MM.1S (cell line): ENCODE measurements at places on chromosomes 13 and 19.

GRCh38 chr13:48853728-48854102, 122.0 kb upstream of the FNDC3A start:
- H3K4me1 ChIP-seq: no peaks in the 10 kb centered on the region
- H3K36me3 ChIP-seq: no peaks in the 10 kb centered on the region
- no peaks in the 10 kb centered on the region for H3K27me3 ChIP-seq
- H3K27ac ChIP-seq: no peak overlapping the region
- H3K4me3 ChIP-seq: no peak overlapping the region

GRCh38 chr19:35216833-35217648, 11.5 kb downstream of the FAM187B start:
- H3K27ac ChIP-seq: peak overlapping the region; percentile 46; the same call in 1 of the 2 replicates
- peak; percentile 84 for DNase-seq
- H3K27me3 ChIP-seq: no peaks in the 10 kb centered on the region
- H3K4me1 ChIP-seq: peaks cover 37% of the 10 kb centered on the region
- H3K36me3 ChIP-seq: no peaks in the 10 kb centered on the region

- H3K4me3 ChIP-seq: no peak overlapping the region
- no peaks in the 10 kb centered on the region for H3K36me3 ChIP-seq
- no peaks in the 10 kb centered on the region for H3K27me3 ChIP-seq
- peak; percentile 45 for DNase-seq
- peaks cover 14% of the 10 kb centered on the region for H3K4me1 ChIP-seq
- no peak overlapping the region for H3K27ac ChIP-seq
Measured at GRCh38 chr19:55305491-55305890, 19.6 kb downstream of the TMEM150B start.

- no peaks in the 10 kb centered on the region for H3K27me3 ChIP-seq
- DNase-seq: no peak
- no peaks in the 10 kb centered on the region for H3K36me3 ChIP-seq
- no peak overlapping the region for H3K27ac ChIP-seq
- H3K4me3 ChIP-seq: no peak overlapping the region
Measured at GRCh38 chr13:59303433-59303832, 860.3 kb downstream of the DIAPH3 start.

DNA sequence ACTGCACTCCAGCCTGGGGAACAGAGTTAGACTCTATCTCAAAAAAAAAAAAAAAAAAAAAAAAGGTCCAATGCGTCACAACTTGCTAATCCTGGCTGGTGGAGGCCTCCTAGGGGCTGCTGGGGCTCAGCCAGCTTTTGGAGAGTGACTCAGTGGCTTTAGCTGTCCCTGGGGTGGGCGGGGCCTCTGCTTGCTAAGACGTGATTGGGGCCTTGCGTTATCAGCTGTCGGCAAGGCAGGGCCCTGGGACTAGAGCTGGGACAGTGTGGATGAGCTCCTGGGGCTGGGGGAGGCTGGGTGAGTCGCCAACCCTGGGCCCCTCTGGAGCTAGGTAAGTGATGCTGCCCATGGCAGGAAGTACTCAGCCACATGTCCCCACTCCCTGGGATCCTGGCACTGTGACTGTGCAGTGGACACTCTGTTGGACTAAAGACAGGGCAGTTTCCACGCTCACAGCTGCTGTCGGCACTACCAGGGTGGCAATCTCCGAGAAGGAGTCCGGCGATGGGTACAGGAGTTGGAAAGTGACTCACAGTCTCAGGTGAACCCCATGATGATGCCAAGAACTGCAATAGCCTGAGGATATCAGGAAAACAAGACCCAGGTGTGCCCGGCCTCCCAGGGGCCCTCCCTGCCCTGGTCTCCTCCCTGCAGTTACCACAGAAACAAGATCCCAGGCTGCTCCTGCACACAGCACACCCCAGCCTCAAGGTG, 32.2 kb downstream of the F2RL3 start:
- no peaks in the 10 kb centered on the region for H3K36me3 ChIP-seq
- H3K27me3 ChIP-seq: peaks cover 84% of the 10 kb centered on the region
- no peaks in the 10 kb centered on the region for H3K4me1 ChIP-seq
- no peak overlapping the region for H3K4me3 ChIP-seq
- no peak for DNase-seq

- H3K27me3 ChIP-seq: peaks cover 5% of the 10 kb centered on the region
Measured at GRCh38 chr19:7869453-7869909, 4.7 kb downstream of the PRR36 start.

- no peak for DNase-seq
- no peak overlapping the region for H3K27ac ChIP-seq
- no peaks in the 10 kb centered on the region for H3K27me3 ChIP-seq
- H3K36me3 ChIP-seq: 0 out of 2 replicates have a peak, but pooled peaks cover 4% of the 10 kb centered on the region
Measured at GRCh38 chr19:58473775-58474174, 2.4 kb upstream of the ZNF446 start.

GRCh38 chr13:44117351-44117750, 237.6 kb downstream of the LACC1 start:
- no peaks in the 10 kb centered on the region for H3K27me3 ChIP-seq
- DNase-seq: peak; percentile 36
- no peaks in the 10 kb centered on the region for H3K36me3 ChIP-seq
- peaks cover 13% of the 10 kb centered on the region; the same call in 1 of the 2 replicates for H3K4me1 ChIP-seq

DNA sequence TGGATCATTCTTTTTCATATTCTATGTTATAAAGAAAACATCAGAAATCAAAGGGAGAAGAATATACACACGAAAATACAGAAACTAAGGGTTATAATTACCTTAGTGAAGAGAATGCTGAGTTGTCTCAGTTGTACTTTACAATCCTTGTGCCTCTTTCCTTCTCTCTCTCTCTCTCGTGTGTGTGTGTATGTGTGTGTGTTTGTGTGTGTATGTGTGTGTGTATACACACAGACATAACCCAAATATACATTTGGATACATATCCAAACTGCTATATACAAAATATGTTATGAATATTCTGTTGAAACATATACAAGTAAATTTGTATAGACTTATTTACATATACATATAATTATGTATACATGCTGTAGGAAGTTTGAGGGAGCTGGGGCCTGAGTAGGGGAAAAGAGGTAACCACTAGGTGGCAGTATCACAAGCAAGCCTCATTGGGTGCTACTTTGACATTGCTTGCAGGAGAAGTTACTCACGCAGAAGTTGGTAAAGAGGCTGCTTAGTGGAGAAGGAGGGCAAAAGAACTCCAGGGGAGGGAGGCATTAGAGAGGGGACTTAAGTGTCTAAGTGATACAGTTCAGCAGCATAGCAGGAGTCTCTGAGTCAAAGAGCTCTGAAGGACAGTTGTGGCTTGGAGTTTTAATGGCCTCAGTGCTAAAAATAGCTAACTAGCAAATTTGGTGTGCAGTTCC, 465.1 kb upstream of the PCDH20 start:
- no peaks in the 10 kb centered on the region for H3K36me3 ChIP-seq
- no peak overlapping the region for H3K27ac ChIP-seq
- peak; percentile 35 for DNase-seq
- no peaks in the 10 kb centered on the region for H3K27me3 ChIP-seq
- H3K4me1 ChIP-seq: no peaks in the 10 kb centered on the region

- peaks cover 9% of the 10 kb centered on the region for H3K4me1 ChIP-seq
- H3K36me3 ChIP-seq: no peaks in the 10 kb centered on the region
- peaks cover 68% of the 10 kb centered on the region for H3K27me3 ChIP-seq
- H3K4me3 ChIP-seq: peak overlapping the region; percentile 61
Measured at GRCh38 chr19:45496349-45496953, 396 bp downstream of the RTN2 start.

GRCh38 chr19:40689339-40690049, 957 bp downstream of the NUMBL start:
- H3K36me3 ChIP-seq: no peaks in the 10 kb centered on the region
- no peaks in the 10 kb centered on the region for H3K27me3 ChIP-seq
- no peaks in the 10 kb centered on the region for H3K4me1 ChIP-seq
- H3K4me3 ChIP-seq: peak overlapping the region; percentile 50; the same call in 1 of the 2 replicates

GRCh38 chr13:76503766-76504165, 382.4 kb downstream of the KCTD12 start:
- H3K27ac ChIP-seq: no peak overlapping the region
- H3K4me1 ChIP-seq: no peaks in the 10 kb centered on the region
- no peaks in the 10 kb centered on the region for H3K36me3 ChIP-seq
- no peaks in the 10 kb centered on the region for H3K27me3 ChIP-seq
- no peak overlapping the region for H3K4me3 ChIP-seq
- no peak for DNase-seq

DNA sequence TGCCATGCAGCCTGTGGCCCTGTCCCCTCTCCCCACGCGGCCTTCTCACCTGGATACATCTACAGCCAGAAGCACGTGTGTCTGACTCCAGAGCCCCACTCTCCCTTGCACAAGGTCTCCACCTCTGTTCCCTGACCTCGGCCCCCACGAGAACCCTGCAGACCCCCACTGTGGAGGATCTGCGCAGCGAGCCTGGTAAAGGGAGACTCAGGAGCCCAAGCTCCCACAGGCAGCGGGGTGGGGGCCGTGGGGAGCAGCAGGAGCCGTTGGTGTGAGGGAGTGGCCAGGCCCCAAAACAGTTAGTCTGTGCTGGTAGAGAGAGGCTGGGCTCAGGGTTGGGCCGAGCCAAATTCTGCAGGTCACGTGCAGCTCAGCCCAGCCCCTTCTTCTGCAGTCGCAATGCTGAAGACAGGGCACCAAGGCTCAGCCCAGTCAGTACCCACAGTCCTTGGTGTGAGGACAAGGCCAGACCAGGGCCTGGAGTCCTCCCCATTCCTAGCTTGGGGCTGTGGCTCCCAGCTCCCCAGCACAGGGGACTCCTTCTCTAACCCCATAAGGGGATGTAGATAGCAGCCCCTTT, 28.7 kb upstream of the SLC7A10 start:
- peaks cover 42% of the 10 kb centered on the region for H3K27me3 ChIP-seq
- H3K4me1 ChIP-seq: no peaks in the 10 kb centered on the region
- H3K36me3 ChIP-seq: no peaks in the 10 kb centered on the region
- no peak for DNase-seq
- H3K4me3 ChIP-seq: no peak overlapping the region

- DNase-seq: no peak
- H3K27me3 ChIP-seq: no peaks in the 10 kb centered on the region
- H3K27ac ChIP-seq: no peak overlapping the region
- H3K4me1 ChIP-seq: no peaks in the 10 kb centered on the region
- no peak overlapping the region for H3K4me3 ChIP-seq
Measured at GRCh38 chr19:50392759-50393158, 8.6 kb downstream of the POLD1 start.

GRCh38 chr19:20276011-20276731, 109.2 kb downstream of the ZNF486 start:
- no peaks in the 10 kb centered on the region for H3K4me1 ChIP-seq
- H3K36me3 ChIP-seq: no peaks in the 10 kb centered on the region
- H3K4me3 ChIP-seq: no peak overlapping the region
- no peaks in the 10 kb centered on the region for H3K27me3 ChIP-seq
- no peak for DNase-seq

- no peak overlapping the region for H3K4me3 ChIP-seq
- H3K4me1 ChIP-seq: peaks cover 11% of the 10 kb centered on the region
- no peaks in the 10 kb centered on the region for H3K36me3 ChIP-seq
- peaks cover 39% of the 10 kb centered on the region for H3K27me3 ChIP-seq
Measured at GRCh38 chr13:31042481-31043165, 110.2 kb downstream of the TEX26 start.

- no peak overlapping the region for H3K4me3 ChIP-seq
- H3K4me1 ChIP-seq: no peaks in the 10 kb centered on the region
- H3K27me3 ChIP-seq: peaks cover 74% of the 10 kb centered on the region
- H3K27ac ChIP-seq: no peak overlapping the region
Measured at GRCh38 chr19:30371161-30371836, 885 bp upstream of the ZNF536 start.

- H3K27ac ChIP-seq: no peak overlapping the region
- H3K27me3 ChIP-seq: no peaks in the 10 kb centered on the region
- DNase-seq: no peak
- peaks cover 34% of the 10 kb centered on the region for H3K36me3 ChIP-seq
Measured at GRCh38 chr13:113630296-113630695, 27.7 kb downstream of the ATP4B start.

DNA sequence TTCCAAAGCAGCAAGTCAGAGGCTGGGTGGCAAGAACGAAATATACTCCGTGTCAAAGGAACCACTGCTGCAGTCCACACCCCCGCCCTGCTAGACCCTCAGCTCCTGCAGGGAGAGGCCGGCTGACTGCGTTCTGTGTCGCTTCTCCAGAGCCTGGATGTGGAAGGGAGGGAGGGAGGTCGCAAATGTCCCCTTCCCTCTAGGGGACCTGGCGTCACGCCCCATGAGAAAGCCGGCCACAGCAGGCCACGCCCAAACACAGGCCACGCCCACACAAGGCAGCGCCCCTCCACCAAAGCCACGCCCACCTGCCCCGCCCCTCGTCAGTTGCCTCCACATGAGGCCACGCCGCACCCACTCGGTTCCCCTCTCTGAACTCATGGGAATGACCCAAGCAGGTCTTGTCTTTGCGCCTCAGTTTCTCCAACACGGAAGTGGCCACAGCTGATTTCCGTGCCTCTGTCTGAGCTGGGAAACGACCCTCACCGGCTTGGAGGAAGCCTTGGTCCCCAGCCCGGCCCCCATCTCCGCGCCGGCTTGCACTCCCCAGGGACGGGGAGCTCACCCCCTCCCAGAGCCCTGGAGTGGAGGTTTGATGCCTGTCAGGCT, 38.4 kb upstream of the TCF3 start:
- H3K4me3 ChIP-seq: no peak overlapping the region
- no peaks in the 10 kb centered on the region for H3K36me3 ChIP-seq
- H3K4me1 ChIP-seq: no peaks in the 10 kb centered on the region
- DNase-seq: no peak
- no peak overlapping the region for H3K27ac ChIP-seq

DNA sequence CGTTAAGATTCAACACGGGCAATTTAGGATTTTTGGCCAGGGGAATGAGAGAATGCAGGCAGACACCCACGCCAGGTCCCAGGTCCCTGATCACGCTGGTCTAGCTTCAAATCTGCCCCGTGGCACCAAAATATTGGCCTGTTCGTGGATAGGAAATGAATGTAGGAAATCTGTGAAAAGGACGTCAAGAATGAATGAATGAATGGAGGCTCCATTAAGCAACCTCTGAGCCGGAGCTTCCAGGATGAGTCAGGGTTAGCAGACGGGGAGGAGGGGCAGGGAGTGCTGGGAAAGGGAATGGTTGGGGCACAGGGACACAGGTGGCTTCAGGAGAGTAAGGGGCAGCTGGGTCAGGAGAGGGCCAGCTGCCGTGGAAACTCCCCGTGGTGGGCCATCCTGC, 4.2 kb downstream of the SULT2B1 start:
- no peak for DNase-seq
- no peak overlapping the region for H3K4me3 ChIP-seq
- peaks cover 80% of the 10 kb centered on the region for H3K27me3 ChIP-seq
- H3K4me1 ChIP-seq: no peaks in the 10 kb centered on the region

DNA sequence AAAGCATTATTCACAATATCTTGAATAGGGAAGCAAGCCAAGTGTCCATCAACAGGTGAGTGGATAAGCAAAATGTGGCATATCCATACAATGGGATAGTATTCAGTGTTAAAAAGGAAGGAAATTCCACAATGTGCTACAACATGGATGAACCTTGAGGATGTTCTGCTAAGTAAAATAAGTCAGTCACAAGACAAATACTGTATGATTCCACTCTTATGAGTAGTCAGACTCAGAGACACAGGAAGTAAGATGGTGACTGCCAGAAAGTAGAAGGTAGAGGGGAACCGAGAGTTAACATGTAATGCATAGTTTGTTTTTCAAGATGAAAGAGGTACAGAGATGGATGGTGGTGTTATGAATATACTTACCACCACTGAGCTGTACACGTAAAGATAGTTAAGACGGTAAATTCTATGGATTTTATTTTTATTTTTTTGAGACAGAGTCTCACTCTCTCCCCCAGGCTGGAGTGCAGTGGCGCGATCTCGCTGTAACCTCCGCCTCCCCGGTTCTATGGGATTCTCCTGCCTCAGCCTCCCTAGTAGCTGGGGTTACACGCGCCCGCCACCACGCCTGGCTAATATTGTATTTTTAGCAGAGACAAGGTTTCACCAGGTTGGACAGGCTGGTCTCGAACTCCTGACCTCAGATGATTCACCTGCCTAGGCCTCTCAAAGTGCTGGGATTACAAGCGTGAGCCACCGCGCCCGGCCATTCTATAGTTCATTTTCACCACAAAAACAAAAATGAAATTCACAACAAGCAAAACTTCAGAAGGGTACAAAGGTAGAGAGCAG, 1.0 kb upstream of the CHAMP1 start:
- H3K4me3 ChIP-seq: peak overlapping the region; percentile 61
- peak; percentile 44 for DNase-seq
- no peaks in the 10 kb centered on the region for H3K27me3 ChIP-seq
